ENCODE measurements at places on chromosomes 2 and 18. TPM values are rescaled to one million over a fixed set of nuclear protein-coding genes. Genes with fewer than 3 reads are reported as not detected.

DNA sequence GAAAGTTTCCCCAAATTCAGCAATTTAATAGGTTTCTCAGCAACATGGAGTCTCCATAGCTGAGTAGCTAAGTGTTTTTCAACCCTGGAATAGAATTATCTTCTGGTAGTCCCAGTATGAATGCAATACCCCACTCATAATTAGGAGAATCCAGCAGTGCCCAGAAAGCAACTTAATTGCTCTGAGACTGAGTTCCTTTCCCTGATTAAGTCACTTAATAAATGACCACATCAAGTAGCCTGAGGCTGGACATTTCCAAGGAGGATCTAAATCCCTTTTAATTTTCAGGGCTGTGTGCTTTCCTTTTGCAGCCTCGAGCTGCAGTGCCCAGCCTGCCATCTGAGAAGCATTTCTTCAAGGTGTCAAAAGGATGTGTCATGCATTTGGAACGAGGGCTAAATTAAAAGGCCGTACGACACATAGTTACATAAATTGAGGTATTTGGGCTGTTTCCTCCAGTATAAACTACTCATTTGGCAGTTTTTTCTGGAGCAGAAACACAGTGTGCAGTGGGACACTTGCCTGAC is 17.7 kb upstream of the SIX2 start:
- H3K4me1 ChIP-seq = no peaks in the 10 kb centered on the region
- DNase-seq = no peak
- H3K36me3 ChIP-seq = no peaks in the 10 kb centered on the region
- no peak overlapping the region for H3K4me3 ChIP-seq

DNA sequence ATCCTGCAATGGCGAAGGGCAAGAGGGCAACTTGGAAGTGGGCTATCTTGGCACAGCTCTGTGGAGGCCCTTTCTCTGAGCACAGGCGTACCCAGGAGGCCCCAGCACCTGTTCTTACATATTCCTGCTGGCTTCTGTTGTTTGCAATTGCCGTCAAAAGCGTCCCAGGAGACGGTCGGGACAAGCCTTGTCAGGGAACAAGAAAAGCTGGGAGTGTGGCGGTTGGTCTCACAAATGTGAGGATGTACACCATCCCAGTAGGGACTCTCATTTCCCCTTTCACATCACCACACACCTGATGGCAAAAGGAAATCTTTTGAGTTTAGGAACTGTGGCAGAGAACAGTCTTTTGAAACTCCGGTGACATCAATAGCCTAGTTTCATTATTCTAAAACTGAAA is 94.7 kb upstream of the EFEMP1 start:
- no peak overlapping the region for H3K27ac ChIP-seq
- H3K4me1 ChIP-seq = no peaks in the 10 kb centered on the region
- no peak for DNase-seq
- H3K4me3 ChIP-seq = no peak overlapping the region

- H3K4me3 ChIP-seq = no peak overlapping the region
- no peaks in the 10 kb centered on the region for H3K4me1 ChIP-seq
- H3K27me3 ChIP-seq = no peaks in the 10 kb centered on the region
- no peak for DNase-seq
Measured at GRCh38 chr18:38616306-38616705, 1050.7 kb upstream of the CELF4 start.

- DNase-seq = no peak
- H3K27me3 ChIP-seq = no peaks in the 10 kb centered on the region
- no peak overlapping the region for H3K4me3 ChIP-seq
- H3K27ac ChIP-seq = no peak overlapping the region
Measured at GRCh38 chr2:229874647-229875046, 47.2 kb downstream of the TRIP12 start.

The CRYGC gene
- total RNA-seq = not detected

DNA sequence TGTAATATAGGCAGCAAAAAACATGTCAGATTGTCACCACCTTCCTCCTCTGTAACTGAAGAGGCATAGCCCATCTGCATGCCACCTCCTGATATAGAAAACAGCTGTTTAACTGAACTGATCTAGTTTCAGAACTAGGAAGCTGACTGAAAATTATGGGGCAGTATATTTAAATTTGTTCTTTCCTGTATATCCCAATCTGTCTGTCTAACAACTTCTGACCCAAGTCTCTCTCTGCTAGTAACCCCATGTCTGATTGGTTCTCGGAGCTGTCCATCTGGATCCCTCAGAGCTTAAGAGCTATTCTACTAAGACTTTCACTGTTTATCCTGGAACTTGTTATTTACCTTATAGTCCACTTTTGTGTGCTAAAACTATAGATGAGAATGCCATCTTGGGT is 68.2 kb upstream of the SLC35G4 start:
- no peaks in the 10 kb centered on the region for H3K36me3 ChIP-seq
- DNase-seq = no peak
- H3K4me1 ChIP-seq = no peaks in the 10 kb centered on the region
- H3K27me3 ChIP-seq = no peaks in the 10 kb centered on the region
- H3K27ac ChIP-seq = no peak overlapping the region

GRCh38 chr18:9557250-9557943 is 57.0 kb downstream of the PPP4R1 start:
- peaks cover 47% of the 10 kb centered on the region for H3K36me3 ChIP-seq
- no peaks in the 10 kb centered on the region for H3K27me3 ChIP-seq
- DNase-seq = no peak

The MAB21L4 gene
- not detected for total RNA-seq
